Activated T-helper 17 cell treated with anti-CD3 and anti-CD28 coated beads, Interleukin-2, amount 50 U/mL, for 72 hours (primary cell): ENCODE measurements at places on chromosomes 1 and 21. TPM values are rescaled to one million over a fixed set of nuclear protein-coding genes. Genes with fewer than 3 reads are reported as not detected.

KCNJ15 gene
- 0.69 TPM for total RNA-seq

C4BPB gene
- 0.58 TPM for total RNA-seq

TMEM69 gene
- total RNA-seq, result 28.8 TPM

RHEX gene
- not detected for total RNA-seq

ASCL5 gene
- 0.19 TPM for total RNA-seq

MMEL1 gene
- 0.87 TPM for total RNA-seq

TSNAX gene
- 35.3 TPM for total RNA-seq

BRDT gene
- total RNA-seq, result not detected

CELA2A gene
- not detected for total RNA-seq

CHAF1B gene
- 30.3 TPM for total RNA-seq

MEGF6 gene
- total RNA-seq, result 5.0 TPM

LCE3E gene
- total RNA-seq, result not detected

OR10K1 gene
- not detected for total RNA-seq

ASPM gene
- 61.5 TPM for total RNA-seq

ALG14 gene
- 7.8 TPM for total RNA-seq

SLC30A2 gene
- not detected for total RNA-seq

NIBAN1 gene
- total RNA-seq, result 23.7 TPM

ARHGEF11 gene
- total RNA-seq, result 4.7 TPM

SGIP1 gene
- not detected for total RNA-seq

PODN gene
- not detected for total RNA-seq

RBM15 gene
- total RNA-seq, result 61.8 TPM

EDEM3 gene
- 11.7 TPM for total RNA-seq

C1orf56 gene
- total RNA-seq, result 0.71 TPM

MEX3A gene
- total RNA-seq, result 0.21 TPM

ESRRG gene
- not detected for total RNA-seq

FCN3 gene
- not detected for total RNA-seq

TMPRSS3 gene
- 163 TPM for total RNA-seq

ADAMTS5 gene
- not detected for total RNA-seq
